Activated CD4-positive, alpha-beta T cell treated with anti-CD3 and anti-CD28 coated beads, Interleukin-2, amount 50 U/mL, for 4 hours (primary cell): ENCODE measurements at places on chromosomes 6 and 20.

DNA sequence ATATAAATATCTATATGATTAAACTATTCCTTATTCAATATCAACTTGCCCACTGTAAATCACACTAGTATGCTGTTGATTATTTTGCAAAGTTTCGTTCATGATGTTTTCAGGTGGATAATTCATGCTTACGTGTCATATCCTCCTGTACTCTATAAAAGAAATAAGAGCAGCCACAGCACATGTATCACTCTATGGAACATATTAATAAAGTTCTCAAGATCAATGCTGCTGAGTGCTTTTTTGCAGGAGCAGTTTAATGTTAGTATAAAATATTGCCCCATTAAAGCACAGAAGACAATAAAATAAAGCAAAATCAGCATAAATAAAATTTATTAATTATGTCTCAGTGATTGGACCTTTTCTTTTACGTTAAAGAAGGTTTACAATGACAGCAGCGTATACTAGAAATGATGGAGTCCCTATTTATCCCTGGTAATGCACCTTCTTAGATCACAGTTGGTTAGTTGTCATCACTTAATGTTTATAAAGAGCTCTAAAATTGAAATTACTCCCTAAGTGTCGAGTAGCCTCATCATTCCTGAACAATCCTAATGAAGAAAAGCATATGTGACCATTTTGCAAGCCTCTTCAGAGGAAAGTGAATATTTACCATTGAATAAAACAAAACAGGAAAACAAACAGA lies 517.7 kb downstream of the EYS start:
- DNase-seq: no peak

DNA sequence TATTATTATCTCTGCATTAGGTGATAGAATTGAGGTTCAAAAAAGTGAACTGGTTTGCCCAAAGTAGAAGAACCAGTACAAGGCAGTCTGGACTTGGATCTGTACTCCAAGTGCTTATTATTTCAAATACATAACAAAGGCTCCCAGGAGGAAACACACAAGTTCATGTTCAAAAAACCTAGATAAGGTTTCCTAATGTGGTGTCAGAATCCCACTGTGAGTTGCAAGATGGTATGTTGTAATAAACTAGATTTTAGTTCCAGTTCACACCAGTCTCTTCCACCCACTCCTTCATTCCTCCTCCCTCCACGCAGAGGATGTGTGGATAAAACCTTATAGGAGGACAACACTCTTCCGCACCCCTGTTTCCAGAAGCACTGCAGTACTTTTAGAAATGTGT lies 42.8 kb downstream of the KIAA0319 start:
- DNase-seq: no peak

DNA sequence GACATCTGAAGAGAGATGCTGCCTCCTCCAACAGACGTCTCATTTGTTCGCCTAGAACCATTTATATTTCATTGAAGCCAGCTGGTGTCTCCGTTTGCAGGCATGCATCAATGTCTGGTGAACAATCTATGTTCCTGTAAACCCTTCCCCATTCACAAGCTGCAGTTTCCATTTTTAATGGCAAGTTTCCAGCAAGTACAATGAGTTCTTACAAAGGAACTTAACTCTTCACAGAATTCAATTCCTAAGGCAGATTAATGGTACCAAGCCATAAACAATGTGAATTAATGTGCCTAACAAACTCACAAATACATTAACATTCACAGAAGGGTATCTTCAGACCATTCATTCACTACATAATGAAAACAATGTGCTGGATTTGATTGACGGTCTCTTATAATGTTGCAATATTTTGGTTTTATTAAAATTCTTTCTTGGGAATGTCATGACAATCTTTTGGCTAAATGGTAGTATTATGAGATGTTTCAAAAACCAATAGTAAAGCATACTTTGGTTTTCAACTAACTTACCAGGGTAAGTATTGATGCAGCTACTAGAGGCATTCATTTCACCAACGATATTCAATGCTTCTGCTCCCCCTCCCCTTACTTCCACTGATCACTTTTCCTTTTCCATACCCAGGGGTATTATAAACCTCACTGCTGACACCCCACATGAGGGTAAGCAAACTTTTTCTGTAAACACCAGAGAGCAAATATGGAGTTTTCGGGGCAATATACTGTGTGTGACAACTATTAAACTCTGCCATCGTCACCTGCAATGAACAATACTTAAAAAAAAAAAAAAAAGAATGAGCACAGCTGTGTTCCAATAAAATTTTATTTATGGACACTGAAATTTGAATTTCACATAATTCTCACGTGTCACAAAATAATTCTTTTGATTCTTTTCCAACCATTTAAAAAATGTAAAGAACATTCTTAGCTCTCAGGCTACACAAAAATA lies 4.2 kb downstream of the AKIRIN2 start:
- no peak for DNase-seq

- no peak for DNase-seq
These were observed 626.1 kb upstream of the ID4 start for GRCh38 chr6:19210849-19211590.

GRCh38 chr6:132334521-132334885 lies 66.8 kb downstream of the MOXD1 start:
- DNase-seq: no peak

- no peak for DNase-seq
These were observed 655.9 kb upstream of the MAN1A1 start for GRCh38 chr6:120005292-120005976.

DNA sequence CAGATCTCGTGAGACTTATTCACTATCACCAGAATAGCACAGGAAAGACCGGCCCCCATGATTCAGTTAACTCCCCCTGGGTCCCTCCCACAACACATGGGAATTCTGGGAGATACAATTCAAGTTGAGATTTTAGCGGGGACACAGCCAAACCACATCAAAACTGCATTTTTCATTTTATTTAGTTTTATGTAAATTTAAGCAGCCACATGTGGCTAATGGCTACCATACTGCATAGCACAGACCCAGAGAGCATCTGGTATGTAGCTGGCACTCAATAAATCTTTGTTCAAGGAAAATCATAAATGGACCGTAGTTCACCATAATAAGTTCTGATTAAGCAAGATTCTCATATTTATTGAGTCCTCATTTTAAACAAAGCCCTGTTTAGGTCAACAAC lies 15.3 kb downstream of the GFOD1 start:
- DNase-seq: no peak

DNA sequence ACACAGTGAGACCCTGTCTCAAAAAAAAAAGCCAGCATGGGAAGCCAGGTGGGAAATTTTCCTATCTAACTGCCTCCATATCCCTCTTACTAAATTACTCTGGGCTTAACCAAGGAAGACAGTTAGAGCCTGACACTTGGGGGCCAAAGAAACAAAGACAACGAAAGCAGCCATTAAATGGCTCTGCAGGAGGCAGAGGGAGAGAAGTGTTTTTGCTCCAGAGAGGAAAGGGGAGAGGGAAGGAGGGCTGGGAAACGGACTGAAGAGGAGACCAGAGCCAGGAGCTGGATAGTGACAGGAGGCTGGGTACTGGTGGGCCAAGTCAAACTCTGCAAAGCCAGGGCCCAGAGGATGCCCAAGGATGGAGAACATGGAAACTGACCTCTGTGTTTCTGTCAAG lies 10.7 kb upstream of the TGIF2 start:
- no peak for DNase-seq

- DNase-seq: no peak
These were observed 39.2 kb downstream of the SAMD3 start for GRCh38 chr6:130183271-130184222.

DNA sequence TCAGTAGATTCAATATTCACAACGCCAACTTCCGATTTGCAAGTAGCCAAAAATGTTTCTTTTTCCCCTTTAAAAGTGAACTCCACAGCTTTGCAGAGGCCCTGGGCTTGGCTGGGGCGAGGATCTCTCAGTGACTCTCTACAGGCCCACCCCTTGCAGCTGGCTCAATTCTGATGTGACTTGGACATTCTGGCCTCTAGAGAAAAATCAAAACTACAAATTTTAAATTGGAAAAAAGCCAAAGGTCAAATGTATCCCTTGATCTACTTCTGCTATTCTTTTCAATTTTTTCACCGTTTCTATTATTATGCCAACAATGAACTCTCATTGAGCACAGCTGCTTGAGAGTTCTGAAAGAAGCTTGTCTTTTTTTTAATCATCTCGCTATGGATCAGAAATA lies 245.9 kb upstream of the HS3ST5 start:
- DNase-seq: no peak

DNA sequence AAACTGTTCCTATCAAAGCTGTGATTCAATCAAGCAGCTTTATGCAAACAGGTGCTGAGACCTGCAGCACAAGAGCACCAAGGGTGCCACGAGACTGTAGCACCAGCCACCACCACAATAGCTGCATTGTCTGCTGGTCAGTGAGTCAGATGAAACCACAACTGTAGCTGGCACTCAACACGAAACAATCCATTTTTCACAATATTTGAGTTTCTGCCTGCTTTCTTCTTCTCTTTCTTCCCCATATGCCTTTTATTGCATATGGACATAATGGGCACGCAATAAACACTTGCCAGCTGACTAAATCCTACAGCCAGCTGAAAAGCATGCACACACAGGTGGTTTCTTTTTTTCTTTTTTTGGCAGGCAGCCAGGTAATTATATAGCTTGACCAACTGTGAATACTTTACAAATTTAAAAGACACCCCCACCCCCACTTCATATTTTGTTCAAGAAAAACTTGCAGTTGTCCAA lies 16.6 kb downstream of the SLC2A12 start:
- DNase-seq: no peak

GRCh38 chr20:62603907-62604785 lies 38.2 kb upstream of the SLCO4A1 start:
- DNase-seq: no peak

GRCh38 chr6:118859517-118860064 lies 34.4 kb upstream of the ASF1A start:
- DNase-seq: no peak

GRCh38 chr6:169170583-169170955 lies 83.1 kb downstream of the THBS2 start:
- DNase-seq: no peak

- no peak for DNase-seq
These were observed 20.1 kb downstream of the ZC2HC1B start for GRCh38 chr6:143884216-143884900.

DNA sequence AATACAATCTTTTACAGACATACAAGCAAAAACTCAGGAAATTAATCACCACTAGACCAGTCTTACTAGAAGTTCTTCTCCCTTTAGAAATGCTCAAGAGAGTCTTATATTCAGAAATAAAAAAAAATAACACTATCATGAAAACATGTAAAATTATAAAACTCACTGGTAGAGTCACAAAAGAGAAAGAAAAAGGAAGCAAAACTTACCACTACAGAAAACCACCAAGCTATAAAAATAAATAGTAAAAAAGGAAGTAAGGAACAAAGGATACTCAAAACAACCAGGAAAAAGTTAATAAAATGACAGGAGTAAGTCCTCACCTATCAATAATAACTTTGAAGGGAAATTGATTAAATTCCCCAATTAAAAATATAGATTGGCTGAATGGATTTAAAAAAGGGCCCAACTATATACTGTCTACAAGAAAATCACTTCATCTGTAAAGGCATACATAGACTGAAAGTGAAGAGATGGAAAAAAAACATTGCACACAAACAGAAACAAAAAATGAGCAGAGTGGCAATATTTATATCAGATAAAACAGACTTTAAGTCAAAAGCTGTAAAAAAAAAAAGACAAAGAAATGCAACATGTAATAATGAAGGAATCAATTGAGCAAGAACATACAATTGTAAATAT lies 489.5 kb downstream of the KIF16B start:
- no peak for DNase-seq

GRCh38 chr6:152351110-152351509 lies 286.1 kb downstream of the SYNE1 start:
- no peak for DNase-seq

DNA sequence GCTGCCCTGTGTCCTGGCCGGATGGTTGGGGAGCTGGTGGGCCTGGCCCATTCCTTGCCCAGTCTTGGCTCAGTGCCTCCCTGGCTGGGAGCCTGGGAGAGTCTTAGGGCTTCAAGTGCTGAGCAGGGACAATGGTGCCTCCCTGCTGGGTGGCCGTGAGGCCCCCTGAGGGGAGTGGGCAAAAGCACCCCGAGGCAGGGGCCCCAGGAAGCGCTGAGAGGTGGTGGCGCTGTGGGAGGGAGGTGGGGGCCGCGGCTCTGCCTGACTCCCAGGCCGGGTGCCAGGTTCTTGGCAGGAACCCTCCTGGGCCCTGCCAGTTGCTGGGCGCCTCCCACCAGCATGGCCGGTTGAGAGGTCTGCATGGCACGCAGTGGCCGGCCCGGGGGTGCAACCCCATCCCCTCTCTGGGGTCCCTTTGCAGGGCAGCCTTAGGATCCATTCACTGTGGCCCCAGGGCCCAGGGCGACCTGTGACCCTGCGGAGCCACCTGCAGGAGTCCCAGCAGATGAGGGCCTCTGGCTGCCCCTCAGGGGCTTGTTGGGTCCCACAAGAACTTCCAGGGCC lies 9.2 kb upstream of the RPS21 start:
- DNase-seq: no peak

- DNase-seq: no peak
These were observed 235.0 kb downstream of the HTR1B start for GRCh38 chr6:77228279-77228678.

GRCh38 chr6:43328528-43328927 lies 19.9 kb upstream of the CRIP3 start:
- no peak for DNase-seq
